GM10248 (cell line): ENCODE measurements at places on chromosomes 11 and 22.
A peak's percentile ranks its signal among the peaks of the same experiment; 100 is the strongest.

DNA sequence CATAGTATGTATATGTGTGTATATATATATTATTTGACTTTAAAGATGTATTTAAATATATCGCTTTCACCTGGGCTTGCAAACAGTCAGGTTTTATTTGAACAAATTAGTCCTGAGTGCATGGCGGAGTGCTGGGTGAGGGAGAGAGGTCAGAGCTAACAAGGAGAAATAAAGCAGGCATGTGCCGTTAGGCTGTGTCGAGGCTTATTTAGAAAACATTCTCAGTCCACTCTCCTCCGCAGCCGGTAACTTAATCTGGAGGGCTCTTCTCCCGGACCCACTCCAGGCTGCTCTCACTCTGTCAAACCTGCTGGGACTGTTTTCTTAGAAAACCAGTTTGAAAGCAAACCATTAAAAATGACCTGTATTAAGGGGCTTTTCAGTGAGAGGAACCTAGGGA is 455.9 kb downstream of the MN1 start:
- no peak for DNase-seq

DNA sequence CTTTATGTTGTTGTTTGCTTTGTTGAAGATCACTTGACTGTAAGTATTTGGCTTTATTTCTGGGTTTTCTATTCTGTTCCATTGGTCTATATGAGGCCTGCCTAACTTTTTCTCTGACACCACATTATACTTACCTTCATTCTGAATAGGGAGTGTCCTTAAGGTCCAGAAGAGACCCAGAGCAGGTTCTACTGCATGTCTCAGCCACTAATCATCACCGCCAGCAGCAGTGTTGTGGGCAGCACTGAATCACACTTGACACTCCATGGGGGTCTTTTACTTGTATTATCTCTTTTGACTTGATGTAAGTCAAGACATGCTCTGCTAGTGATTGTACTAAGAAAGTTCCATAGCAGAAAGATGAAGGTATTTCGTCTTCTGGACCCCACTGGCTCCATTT is 274.9 kb downstream of the TENM4 start:
- DNase-seq, result no peak

DNA sequence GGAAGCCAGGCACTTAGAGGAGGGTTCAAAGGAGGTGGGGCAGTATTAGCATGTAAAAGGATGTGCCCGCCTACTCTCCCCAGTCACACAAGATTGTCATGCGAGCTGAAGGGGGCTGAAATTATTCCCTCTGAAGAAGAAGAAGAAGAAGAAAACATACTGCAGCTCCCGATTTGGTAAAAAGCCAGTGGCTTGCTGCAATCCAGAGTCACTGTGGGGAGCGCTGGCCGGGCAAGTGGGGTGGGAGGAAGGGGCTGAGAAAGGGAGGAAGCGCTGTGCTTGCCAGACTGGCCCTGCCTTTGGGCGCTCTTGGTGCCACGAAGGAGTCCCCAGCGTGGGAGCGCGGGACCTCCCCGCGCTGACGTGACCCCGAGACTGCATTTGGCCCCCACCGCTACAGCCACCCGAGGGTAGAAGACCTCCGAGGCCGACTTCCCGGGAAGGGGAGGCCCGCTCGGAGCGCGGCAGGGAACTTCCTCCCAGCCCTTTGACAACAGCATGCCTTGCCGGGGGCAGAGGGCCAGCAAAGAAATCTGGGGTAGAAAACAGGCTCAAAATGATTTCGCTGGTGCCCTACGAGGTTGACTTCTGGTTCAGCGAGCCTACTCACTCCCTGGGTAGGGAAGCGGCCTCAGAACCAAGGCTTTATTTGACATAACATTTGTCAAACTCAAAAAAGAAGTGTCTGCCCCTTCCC is 906.3 kb downstream of the DLG2 start:
- DNase-seq, result no peak

DNA sequence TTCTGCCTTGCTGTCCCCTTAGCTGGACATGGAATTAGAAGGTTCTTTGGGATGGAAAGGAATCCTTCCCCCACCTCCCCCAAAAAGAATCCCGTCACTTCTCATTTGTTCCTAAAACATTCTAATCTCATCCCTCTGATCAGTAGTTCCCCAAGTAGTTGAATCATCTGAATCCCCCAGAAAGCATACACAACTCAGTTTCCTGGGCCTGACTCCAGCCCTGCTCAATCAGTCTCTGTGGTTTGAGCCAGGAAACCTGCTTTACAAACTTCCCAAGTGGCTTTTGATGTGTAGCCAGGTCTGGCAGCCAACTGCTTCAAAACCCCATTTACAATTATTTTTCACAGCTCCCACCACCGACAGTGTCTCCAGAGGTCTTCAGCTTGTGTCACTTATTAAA is 20.2 kb downstream of the C22orf31 start:
- no peak for DNase-seq

DNA sequence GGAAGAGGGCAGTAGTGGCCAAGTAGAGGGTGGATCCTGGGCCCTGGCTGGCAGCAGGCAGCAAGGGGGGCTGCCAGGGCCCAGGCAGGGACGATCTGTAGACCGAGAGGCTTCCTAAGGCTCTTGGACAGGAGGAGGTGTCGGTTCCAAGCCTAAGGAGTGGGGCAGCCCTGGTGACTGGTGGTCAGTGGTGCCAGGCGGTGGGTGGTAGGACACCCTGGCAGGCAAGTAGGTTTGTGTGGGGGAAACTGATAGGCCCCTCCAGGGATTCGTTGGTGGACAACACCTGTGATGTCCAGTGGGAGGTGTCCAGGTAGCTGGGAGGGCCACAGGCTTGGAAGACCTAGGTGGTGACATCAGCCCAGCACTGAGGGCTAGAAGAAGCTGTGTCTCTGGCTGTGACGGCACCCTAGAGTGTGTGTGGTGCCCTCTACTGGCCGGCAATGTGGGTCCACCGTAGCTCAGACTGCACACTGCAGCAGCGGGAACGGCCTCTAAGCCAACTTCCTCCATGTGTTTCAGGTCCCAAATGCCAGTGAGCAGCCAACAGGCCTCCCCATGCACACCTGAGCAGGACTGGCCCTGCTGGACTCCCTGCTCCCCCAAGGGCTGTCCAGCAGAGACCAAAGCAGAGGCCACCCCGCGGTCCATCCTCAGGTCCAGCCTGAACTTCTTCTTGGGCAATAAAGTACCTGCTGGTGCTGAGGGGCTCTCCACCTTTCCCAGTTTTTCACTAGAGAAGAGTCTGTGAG is 9.4 kb upstream of the SAMM50 start:
- DNase-seq, result peak; percentile 85

DNA sequence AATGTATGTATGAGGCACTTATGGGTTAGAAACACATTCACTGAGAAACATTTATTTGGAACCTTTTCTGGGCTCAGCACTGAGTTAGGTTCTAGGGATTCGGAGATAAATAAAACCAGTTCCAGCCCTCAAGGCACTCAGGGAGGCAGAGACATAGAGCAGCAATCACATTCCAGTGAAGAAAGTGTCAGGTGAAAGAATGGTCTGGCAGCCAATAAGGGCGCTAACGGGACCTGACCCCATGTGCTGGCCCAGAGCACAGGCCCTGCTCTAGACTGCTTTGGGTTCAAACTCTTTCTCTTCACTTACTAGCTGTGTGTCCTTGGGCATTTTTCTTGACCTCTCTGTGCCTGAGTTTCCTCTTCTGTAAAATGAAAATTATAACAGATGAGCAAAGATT is 146.0 kb upstream of the SYT13 start:
- DNase-seq, result no peak

DNA sequence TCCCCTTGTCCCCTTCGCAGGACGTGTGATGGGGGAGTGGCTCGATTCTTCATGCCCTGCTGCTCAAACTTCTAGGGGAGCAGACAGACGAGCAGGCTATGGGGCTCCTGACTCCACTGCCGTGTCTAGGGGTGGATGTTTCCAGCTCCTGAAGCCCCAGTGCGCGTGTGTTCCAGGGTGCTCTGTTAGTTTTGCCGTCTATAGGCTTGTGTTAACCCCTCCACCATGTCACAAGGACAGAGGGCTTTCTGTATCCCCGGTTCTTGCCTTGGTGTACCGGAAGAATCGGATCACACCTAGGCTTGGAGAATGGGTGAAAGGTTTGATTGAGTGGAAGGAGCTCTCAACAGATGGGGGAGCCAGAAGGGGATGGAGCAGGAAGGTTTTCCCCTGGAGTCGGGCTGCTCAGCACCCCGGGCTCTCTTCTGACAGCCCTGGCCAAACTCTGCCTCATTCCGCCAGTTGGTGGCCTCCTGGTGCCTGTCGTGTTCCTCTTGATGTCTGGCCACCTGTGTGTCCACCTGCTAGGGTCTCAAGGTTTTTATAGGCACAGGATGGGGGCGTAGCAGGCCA is 810.7 kb downstream of the BRD1 start:
- no peak for DNase-seq

DNA sequence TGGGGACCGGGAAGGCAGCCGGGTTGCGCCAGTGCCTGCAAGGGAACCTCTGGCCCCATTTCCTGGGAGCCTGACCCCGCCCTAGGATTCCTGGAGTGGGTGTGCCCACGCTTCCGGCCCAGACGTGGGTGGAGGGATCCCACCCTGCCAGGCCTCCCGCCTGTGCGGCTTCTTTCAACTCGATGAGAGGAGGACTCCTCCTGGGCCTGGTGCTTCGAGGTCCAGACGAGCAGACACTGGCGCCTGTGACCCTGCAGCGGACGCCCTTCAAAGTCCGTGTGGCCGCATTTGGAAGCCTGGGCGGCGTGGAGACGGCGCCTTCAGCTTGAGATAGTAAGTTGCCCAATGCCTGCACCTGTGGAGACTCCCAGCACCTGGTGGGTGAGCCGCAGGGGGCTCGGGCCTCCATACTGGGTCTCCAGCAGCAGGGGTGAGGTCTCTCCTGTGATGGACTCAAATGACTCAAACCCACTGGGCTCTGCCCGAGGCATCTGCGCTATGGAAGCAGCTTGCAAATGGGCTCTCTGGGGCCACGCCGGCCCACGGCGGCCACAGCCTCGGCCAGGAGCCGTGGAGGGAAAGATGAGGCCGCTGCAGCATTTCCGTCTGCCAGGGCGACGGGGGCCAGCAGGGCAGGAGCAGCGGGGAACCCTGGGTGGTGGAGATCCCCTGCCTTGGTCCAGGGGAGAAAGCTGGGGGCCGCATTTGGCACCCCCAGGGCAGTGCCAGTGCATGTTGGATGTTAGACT is 64.3 kb upstream of the PPARA start:
- DNase-seq, result no peak

GRCh38 chr11:76524919-76525318 is 80.1 kb downstream of the EMSY start:
- DNase-seq, result no peak

GRCh38 chr11:72230764-72231365 is 6.3 kb downstream of the INPPL1 start:
- no peak for DNase-seq

DNA sequence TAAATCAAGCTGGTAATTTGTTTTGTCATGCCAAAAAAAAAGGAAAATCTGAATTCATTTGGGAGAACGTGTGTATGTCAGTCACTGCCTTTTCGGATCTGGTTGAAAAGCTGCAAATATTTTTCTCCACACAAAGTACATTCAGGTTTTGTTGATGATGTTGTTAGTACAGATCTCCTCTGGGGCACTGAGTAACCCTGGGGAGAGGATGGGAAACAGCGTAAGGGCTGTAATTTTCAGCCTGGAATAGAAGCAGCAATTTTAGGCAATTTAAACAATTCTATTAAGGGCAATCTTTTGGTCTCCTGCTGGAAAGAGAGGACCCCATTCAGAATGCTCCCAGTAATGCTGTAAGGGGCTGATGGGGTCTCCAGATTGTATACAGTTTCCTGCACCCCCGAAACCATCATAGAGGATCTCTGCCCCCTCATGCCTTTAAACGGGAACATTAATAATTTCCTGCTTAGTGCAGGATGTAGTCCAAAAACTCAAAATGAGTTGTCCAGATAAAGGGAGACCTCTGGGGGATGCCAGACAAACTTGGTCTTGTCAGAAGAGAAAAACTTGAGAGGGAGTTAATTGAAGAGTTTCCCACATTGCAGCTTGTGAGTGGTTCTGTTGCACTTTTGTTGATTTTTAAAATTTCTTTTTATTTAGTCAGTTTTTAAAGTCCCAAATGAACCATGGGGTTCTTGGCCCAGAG is 132.3 kb downstream of the COMMD9 start:
- no peak for DNase-seq

DNA sequence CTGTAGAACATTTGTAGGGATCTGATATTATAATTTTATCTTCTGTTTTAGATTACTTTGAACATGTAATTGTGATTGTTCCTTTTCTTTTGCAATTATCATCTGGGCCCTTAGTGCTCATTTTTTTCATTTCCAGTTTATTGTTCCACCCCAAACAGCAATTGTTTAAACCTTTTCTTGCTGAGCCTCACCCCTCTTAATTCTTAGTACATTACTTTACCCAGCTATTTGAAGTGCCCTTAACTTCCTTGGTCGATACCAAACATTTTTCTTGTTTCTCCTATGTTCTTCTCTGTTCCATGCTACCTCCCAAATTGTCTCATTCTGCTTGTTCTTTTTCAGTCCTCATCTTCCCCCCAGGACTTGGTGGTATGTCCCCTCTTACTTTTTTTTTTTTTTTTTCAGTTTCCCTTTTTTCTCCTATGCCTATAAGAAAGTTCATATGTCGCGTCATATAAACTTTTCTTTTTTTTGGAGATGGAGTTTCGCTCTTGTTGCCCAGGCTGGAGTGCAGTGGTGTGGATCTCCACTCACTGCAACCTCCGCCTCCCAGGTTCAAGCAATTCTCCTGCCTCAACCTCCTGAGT is 3.5 kb downstream of the CUL5 start:
- no peak for DNase-seq

DNA sequence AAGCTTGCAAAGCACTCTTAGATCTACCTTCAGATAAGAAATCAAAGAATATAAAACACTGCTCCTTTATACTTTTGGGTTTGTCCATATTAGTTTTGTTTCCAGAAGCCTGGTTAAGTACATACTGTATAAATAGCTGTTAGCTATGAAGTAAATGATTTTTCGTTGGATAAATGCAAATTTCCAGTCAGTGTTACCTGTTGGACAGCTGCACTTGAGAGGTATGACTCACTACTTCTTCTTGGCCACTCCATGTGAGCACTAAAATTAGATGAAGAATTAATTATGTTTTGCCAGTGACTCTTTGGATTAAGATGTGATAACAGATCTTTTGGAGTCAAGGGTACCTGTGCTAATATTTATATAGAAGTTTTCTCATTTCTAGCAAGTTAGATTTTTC is 9.5 kb upstream of the TSG101 start:
- DNase-seq, result no peak

GRCh38 chr22:47724751-47725150 is 962.3 kb downstream of the TBC1D22A start:
- DNase-seq, result no peak

DNA sequence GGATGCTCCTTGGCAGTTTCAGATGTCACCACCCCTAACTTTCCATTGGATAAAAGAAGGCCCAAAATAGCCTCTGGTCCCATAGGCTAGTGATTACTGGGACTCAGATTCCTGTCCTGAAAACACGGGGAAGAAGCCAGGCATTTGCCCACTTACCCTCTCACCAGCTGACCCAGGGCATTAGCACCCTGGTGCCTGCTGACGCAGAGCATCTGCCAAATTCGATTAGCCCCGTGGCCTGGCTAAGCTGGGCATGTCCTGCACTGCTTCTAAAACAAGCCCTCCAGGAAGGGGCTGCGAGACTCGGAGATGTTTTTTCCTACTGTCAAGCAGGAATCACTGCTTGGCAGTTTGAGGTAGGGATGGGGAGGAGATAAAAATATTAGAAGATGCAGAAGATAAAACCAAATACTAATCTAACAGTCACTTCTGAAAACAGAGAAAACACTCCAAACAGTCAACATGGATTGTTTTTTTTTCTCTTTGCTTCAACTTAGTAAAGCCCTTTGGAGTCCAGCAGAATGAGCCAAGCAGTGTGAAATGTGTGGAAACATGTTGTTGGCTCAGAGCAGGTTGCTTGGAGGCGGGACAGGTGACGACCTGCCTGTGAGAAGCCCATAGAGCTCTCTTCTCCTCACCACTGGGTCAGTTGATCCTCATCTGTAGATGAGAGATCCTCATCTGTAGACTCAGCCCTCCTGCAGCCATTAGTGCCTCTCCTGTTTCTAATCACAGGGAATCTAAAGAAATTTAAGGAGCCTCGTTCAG is 54.0 kb downstream of the BDNF start:
- no peak for DNase-seq
